ENCODE measurements at places on chromosomes 2 and 18.

GRCh38 chr2:218713922-218714321 is 3.3 kb downstream of the TTLL4 start:
- DNase-seq = no peak
- no peaks in the 10 kb centered on the region for H3K27me3 ChIP-seq
- H3K27ac ChIP-seq = no peak overlapping the region

DNA sequence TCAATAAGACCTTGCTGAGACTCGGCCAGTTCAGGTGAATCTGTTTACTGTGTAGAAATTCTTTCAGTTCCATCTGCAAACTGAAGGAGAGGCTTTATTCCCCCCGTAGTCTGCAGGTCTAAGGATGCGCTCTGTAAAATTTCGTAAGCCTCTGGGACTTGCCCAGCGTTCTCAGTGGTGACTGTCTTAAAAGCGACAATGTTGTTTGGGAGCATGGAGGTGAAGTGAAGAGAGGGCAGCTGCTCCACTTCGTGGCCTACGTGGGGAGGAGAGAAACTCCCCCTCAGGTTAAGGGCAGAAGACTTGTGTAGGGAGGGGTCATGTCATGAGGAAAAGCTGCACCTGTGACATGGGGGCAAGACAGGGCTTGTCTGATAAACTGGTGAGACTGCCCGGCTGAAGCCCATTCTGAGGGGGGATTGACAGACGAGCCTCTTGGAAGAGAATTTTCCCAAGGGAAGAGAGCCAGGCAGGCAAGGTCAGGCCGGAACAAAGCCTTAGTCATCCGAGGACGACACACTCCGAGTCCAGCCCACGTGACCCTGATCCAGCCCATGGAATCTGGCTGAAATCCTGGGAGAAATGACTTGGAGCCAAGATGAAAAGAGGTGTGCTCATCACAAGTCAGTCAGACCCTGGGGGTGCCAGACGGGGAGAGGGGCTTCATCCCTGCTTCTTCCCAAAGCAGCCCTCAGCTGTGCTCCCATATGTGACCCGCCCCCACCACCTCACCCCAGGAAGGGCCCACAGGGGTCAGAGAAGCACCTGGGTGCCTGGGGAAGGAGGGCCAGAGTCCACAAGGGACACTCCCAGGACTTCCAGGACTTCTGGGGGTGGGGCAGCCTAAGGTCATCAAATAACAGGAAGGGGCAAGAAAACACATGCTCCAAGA is 88.5 kb upstream of the SH3BP4 start:
- H3K4me1 ChIP-seq = peaks cover 12% of the 10 kb centered on the region
- peak overlapping the region; percentile 33 for H3K27ac ChIP-seq
- no peaks in the 10 kb centered on the region for H3K27me3 ChIP-seq
- no peaks in the 10 kb centered on the region for H3K36me3 ChIP-seq
- H3K4me3 ChIP-seq = no peak overlapping the region
- DNase-seq = peak; percentile 88

GRCh38 chr2:174312581-174313234 is 22.0 kb upstream of the SP9 start:
- no peak overlapping the region for H3K4me3 ChIP-seq
- no peaks in the 10 kb centered on the region for H3K4me1 ChIP-seq
- no peak for DNase-seq
- no peak overlapping the region for H3K27ac ChIP-seq
- H3K36me3 ChIP-seq = no peaks in the 10 kb centered on the region

GRCh38 chr2:190636361-190636760 is 12.5 kb upstream of the NAB1 start:
- no peak for DNase-seq
- H3K4me3 ChIP-seq = no peak overlapping the region
- no peaks in the 10 kb centered on the region for H3K36me3 ChIP-seq
- peak overlapping the region; percentile 62 for H3K27ac ChIP-seq

GRCh38 chr2:56191617-56192016 is 7.8 kb downstream of the CCDC85A start:
- peaks cover 9% of the 10 kb centered on the region for H3K27me3 ChIP-seq
- no peak overlapping the region for H3K27ac ChIP-seq
- H3K36me3 ChIP-seq = no peaks in the 10 kb centered on the region
- H3K4me1 ChIP-seq = no peaks in the 10 kb centered on the region

DNA sequence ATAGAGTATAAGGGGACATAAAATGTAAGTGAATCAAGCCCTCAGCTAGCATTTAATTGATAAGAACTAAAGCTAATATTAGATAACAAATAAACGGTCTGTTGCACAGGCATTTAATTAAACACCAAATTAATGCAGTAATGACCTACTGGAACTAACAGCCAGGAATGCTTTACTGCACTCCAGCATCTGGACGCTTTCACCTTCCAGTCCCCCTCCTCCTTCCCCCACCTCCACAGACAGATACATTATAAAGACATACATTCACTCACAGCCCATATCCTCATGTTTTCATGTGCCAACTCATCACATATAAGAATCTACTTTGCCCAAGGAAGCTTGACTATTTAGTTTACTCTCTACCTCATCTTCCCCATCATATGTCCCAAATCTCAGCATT is 337.4 kb upstream of the PIK3C3 start:
- no peaks in the 10 kb centered on the region for H3K27me3 ChIP-seq
- no peak for DNase-seq
- no peaks in the 10 kb centered on the region for H3K4me1 ChIP-seq
- no peaks in the 10 kb centered on the region for H3K36me3 ChIP-seq
- H3K4me3 ChIP-seq = no peak overlapping the region

DNA sequence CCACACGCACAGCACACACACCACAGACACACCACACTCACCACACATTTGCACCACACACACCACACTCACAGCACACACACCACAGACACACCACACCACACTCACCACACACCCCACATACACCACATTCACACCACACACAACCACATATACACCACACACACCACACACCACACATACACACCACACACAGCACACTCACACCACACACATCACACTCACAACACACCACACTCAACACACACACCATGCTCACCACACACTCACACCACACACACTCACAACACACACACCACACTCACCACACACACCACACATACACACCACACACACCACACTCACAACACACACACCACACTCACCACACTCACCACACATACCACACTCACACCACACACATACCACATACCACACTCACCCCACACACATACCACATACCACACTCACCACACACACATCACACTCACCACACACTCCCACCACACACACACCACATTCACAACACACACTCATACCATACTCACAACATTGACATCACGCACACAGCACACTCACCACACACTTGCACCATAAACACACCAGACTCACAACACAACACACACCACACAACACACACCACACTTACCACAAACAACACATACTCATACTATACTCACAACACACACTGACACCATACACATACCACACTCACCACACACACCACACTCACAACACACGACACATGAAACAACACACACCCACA is 60.0 kb downstream of the SDC1 start:
- peaks cover 21% of the 10 kb centered on the region for H3K4me1 ChIP-seq
- H3K27ac ChIP-seq = peak overlapping the region; percentile 72
- no peak overlapping the region for H3K4me3 ChIP-seq
- H3K27me3 ChIP-seq = no peaks in the 10 kb centered on the region

GRCh38 chr2:138132108-138132507 is 167.8 kb downstream of the HNMT start:
- no peaks in the 10 kb centered on the region for H3K27me3 ChIP-seq
- no peak overlapping the region for H3K4me3 ChIP-seq
- no peaks in the 10 kb centered on the region for H3K4me1 ChIP-seq
- H3K36me3 ChIP-seq = no peaks in the 10 kb centered on the region

- no peak overlapping the region for H3K27ac ChIP-seq
These were observed 185.8 kb upstream of the ACVR2A start for GRCh38 chr2:147659051-147659450.

DNA sequence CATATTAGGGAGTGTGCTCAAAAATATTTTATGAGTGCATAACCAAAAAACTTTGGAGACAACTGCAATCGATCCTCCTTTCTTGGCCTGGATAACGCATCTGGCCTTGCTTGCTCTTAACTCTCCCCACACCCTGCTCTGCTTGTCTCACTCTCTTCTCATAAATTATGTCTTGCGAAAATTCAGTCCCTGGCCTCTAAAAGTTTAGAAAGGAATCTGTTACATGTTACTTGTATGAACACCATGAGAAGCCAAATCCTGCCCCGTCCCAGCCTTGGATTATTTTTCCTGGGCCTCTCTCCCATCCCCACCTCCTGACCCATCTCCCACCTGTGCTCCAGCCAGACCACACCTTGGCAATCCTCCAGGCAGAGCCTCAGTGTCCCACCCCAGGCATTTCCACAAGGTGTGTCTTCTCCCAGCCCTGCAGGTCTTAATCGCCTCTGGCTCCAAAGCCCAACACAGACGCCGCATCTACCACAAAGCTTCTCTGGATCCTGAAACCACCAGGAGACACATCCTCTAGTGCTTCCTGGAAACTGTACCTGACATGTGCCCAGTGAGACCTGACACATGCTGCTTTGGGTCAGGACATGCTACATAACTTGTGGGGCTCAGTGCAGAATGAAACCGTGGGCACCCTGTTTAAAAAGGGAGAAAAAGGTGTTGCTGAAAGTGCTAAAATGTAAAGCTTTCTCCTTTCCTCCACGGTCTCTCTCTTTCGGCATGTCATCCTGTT is 99.6 kb upstream of the ST3GAL5 start:
- H3K27ac ChIP-seq = no peak overlapping the region
- H3K27me3 ChIP-seq = no peaks in the 10 kb centered on the region
- H3K36me3 ChIP-seq = no peaks in the 10 kb centered on the region
- no peak for DNase-seq
- no peaks in the 10 kb centered on the region for H3K4me1 ChIP-seq

GRCh38 chr2:26352892-26353291 is 6.3 kb upstream of the ADGRF3 start:
- H3K27me3 ChIP-seq = no peaks in the 10 kb centered on the region
- H3K4me1 ChIP-seq = peaks cover 37% of the 10 kb centered on the region
- no peak for DNase-seq
- peaks cover 14% of the 10 kb centered on the region for H3K36me3 ChIP-seq
- H3K4me3 ChIP-seq = no peak overlapping the region

DNA sequence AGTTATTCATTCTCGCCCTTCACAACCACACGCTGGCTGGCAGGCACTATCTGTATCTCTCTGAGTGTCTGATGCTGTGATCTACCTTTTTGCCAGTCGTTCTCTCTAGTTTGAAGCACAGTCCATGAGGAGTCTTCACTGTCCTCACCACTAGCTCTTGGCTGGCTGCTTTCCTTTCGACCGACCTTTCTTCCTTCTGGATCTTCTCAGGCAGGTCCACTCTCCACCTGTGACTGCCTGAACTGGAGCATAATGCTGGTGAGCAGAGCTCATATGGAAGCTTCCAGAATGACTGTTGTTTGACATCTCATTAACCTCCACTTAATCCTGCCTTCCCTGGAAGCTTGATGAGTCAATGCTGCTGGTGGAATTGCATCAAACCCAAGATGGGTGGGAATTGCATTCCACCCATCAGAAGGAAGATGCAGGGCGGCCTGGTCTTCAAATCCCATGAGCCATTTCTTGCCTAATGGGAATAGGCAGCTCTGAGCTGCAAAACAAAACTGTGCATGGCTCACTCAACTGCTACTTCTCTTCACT is 283.5 kb upstream of the HDAC4 start:
- H3K4me3 ChIP-seq = no peak overlapping the region
- H3K27me3 ChIP-seq = peaks cover 73% of the 10 kb centered on the region
- no peak overlapping the region for H3K27ac ChIP-seq
- H3K4me1 ChIP-seq = no peaks in the 10 kb centered on the region
- DNase-seq = no peak
- no peaks in the 10 kb centered on the region for H3K36me3 ChIP-seq

GRCh38 chr18:73752965-73753364 is 394.7 kb downstream of the FBXO15 start:
- H3K27ac ChIP-seq = peak overlapping the region; percentile 37
- no peaks in the 10 kb centered on the region for H3K36me3 ChIP-seq
- no peaks in the 10 kb centered on the region for H3K27me3 ChIP-seq
- peaks cover 26% of the 10 kb centered on the region for H3K4me1 ChIP-seq

GRCh38 chr2:56444339-56444738 is 260.5 kb downstream of the CCDC85A start:
- no peaks in the 10 kb centered on the region for H3K27me3 ChIP-seq
- H3K4me1 ChIP-seq = peaks cover 8% of the 10 kb centered on the region
- no peak overlapping the region for H3K27ac ChIP-seq
- H3K36me3 ChIP-seq = no peaks in the 10 kb centered on the region
- no peak overlapping the region for H3K4me3 ChIP-seq
- DNase-seq = no peak

- no peaks in the 10 kb centered on the region for H3K27me3 ChIP-seq
- peaks cover 10% of the 10 kb centered on the region for H3K4me1 ChIP-seq
- DNase-seq = no peak
- H3K27ac ChIP-seq = no peak overlapping the region
- H3K36me3 ChIP-seq = no peaks in the 10 kb centered on the region
These were observed 348.8 kb downstream of the METTL4 start for GRCh38 chr18:2222270-2223185.

GRCh38 chr2:3523551-3524041 is 4.3 kb upstream of the ADI1 start:
- H3K36me3 ChIP-seq = no peaks in the 10 kb centered on the region
- H3K4me3 ChIP-seq = no peak overlapping the region
- H3K27ac ChIP-seq = no peak overlapping the region
- no peak for DNase-seq

DNA sequence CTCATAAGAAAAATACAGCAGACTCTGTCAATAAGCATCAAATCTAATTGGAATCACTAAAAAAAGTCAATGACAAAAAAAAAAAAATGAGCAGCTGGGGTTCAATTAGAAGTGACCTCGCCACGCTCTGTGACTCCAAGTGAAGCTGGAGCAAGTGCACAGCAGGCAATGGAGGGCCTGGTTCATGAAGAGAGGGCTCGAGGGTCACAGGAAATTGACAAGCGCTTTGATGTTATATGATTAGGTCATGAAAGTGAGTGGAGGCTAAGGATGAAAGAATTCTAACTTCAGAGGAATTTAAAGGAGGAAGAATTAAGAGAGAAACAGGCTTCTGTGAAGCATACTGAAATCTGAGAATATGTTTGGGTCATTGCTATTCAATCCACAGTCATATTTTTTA is 85.4 kb upstream of the TMEM18 start:
- DNase-seq = no peak
- no peaks in the 10 kb centered on the region for H3K27me3 ChIP-seq
- no peaks in the 10 kb centered on the region for H3K36me3 ChIP-seq
- no peaks in the 10 kb centered on the region for H3K4me1 ChIP-seq
- no peak overlapping the region for H3K4me3 ChIP-seq

DNA sequence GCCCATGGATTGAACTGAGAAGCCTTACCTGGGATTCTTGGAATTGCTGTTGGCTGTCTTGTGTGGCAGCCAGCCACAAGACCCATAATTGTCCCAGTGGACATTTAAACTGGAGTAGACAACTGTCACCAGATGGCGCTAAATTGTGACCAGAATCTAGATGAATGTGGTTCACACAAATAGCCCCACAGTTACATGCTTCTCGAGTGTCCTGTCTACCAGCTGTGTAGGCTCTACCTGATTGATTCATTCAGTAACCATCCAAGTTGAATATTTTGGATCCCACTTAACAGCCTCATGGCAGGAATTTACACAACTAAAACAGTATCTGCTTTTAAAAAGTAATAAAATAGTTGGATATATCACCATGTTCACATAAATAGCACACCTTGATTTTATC is 73.2 kb downstream of the MAP4K4 start:
- no peaks in the 10 kb centered on the region for H3K36me3 ChIP-seq
- H3K4me3 ChIP-seq = no peak overlapping the region
- H3K27me3 ChIP-seq = no peaks in the 10 kb centered on the region
- H3K27ac ChIP-seq = peak overlapping the region; percentile 29
- H3K4me1 ChIP-seq = peaks cover 52% of the 10 kb centered on the region
